Stimulated activated CD8-positive, alpha-beta memory T cell treated with anti-CD3 and anti-CD28 coated beads, Interleukin-15, amount 100 ng/mL, for 24 hours (primary cell): ENCODE measurements at places on chromosomes 2 and 18.

DNA sequence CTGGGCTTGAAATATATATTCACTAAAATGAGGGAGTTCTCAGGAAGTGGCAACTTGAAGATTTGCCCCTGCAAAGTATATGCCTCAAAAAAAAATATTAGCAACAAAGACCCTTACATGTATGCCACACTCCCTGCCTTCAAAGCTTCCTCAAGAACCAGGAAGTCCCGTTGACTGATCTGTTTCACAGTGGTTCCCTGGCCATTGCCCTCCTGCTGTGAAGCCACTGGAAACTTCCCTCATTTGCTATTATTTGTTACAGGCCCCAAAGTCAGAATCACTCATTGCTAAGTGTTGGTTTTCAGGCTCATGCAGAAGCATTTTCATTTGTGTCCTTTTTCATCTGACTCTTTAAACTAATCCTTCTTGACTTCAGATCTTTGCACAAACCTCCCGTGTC is 421.5 kb downstream of the ZNF521 start:
- no peak for DNase-seq

DNA sequence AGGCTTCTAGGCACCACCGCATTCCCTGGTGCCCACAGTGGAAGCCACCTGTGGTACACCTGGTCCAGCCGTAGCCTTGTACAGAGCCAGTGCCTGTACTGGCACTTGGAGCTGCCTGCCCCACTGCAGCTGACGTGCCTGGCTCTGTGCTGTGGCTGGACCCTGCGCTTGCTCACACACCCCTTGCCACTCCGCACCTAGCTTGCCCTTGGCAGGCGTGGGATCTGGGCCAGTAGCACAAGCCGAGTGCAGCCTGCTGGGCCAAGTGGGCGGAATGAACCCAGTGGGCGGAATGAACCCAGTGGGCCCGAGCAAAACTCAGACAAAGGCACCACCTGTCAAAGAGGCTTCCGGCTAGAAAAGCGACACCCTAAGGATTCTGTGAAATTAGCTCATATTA is 126.3 kb downstream of the ARHGAP28 start:
- DNase-seq, result no peak

GRCh38 chr2:143468341-143468888 is 339.2 kb downstream of the ARHGAP15 start:
- DNase-seq, result no peak

DNA sequence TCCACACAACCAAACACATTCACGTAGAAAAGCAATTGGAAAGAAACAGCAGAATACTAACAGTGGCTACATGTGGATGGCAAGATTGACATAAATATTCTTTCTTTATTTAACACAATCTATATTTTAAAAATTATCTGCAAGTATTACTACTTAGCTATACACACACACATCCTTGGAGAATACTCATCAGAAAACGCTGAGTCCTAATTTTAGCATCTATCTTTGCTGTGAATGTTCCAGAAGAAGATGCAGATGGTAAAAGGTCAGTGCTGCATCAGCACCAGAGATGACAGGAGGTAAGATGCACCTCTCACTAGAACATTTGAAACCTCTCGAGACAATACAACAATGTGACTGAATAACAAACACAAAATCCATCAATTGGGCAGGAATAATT is 148.5 kb downstream of the L3MBTL4 start:
- DNase-seq, result no peak

DNA sequence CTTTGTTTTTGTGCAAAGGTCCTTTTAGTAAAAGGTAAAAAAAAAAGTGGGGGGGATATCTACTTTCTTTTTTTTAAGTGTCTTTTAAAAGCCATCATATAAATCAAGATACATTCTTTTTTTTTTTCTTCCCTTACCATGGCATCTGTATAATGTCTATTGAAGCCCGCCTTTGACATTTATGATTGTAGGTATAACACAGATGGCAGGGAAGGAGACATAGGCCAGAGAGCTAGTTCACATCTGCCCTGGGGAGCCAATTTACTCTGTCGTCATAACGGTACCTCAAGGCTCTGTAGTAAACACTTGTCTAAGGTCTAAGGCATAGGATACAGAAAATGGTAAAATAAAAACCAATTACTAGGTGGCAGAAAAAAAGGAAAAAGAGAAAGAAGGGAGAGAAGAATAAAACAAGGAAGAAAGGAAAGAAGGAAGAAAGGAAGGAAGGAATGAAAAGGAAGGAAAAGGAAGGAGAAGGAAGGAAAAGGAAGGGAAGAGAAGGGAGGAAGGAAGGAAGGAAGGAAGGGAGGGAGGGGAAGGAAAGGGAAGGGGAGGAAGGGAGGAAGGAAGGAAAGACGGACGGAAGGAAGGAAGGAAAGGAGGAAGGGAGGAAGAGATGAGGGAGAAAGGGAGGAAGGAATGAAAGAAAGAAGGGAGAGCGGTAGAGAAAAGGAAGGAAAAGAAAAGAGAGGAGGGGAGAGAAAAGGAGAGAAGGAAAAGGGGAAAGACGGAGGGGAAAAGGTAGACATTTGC is 343.5 kb downstream of the RBM43 start:
- DNase-seq, result no peak

DNA sequence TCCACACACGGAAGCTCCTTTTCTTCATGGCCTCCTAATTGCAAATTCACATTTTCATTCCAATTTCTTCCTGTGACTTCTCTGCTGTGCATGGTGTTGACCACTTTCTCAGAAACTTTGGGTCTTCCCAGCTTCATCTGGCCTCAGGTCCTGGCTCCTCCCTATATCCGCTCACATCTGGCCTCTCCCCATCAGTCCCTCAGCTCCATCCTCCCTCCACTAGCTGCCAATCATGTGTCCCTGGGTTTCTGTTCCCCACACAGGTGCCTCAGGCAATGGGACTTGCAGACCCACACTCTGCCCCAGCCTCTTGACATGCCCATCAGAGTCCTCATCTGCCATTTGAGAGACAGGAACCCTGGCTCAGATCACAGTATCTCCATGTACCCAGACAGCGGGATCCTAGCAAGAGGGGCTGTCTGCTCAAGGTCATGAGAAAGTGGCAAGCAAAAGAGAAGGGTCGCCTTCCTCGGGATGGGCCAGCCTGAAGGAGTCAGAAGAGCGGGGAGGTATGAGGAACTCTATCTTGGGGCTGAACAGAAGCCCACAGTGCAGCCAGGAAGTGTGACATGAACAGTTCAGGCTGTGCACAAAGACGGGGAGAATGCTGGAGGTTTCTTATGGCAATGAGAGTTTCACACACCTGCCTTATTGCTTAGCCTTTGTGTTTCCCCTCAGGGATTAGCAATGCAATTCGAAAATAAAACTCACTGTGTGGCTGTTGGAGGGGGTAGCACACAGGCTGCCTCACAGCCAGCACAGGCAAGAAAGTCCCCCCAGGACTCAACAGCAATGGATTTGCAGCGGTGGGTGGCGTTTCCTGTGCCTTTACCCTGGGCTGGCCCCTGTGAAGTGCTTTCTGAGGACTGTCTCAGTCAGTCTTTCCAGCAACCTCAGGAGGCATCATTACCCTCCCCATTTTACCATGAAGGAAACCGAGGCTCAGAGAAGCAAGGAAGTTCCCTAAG is 69.5 kb downstream of the COPS8 start:
- no peak for DNase-seq

DNA sequence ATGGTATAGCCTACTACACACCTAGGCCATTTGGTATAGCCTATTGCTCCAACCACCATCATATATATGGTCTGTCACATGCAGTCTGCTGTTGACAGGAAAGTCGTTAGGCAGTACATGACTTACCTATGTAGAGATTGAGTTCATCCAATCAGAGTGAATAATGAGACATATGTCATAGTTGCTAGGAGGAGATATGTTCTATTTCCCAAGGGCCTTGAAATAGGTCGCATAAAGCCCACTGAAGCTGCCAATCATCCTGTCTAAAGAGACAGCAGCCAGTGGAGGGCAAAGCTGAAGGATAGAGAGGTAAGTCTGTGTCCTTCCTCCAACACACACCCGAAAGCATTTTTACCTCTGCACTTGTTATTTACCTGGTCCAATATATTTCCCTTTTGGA is 263.4 kb downstream of the PTPRM start:
- DNase-seq, result no peak

- DNase-seq, result no peak
These were observed 49.2 kb downstream of the TRPM8 start for GRCh38 chr2:233966388-233966787.

DNA sequence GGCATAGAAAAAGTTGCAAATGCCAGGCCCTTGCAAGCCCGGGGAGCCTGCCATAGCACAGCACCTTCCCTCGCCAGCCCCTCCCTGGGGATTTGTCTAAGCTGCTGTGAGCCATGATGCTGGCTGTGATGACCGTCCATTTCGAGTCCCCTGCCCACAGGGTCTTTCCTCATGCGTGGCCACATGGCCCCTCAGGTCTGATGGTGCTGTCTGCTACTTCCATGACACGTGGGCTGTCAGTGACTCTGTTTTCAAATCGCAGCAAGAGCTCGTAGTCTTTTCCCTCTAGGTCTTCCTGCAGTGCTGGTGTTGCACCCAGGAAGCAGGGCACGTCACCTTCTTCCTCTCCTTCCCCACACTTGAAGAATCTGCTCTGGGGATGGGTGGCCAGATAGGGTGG is 15.5 kb upstream of the GNAL start:
- no peak for DNase-seq

DNA sequence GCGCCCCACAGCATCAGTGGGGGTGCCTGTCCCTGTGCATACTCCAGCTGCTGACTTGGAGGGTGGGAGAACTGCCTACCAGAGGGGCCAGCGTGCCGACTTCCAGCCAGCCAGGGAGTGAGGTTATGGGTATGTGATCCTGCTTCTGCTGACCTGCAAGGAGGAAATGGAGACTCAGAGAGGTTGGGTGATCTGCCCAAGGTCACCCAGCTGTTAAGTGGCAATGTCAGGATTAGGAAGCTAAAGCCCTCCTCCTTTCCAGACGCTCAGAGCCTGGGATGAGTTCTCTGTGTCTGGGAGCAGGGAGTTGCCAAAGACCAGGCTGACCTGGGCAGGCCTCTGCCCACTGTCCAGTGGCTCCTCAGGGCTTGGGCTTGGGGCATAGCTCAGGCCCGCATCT is 169.6 kb downstream of the GLI2 start:
- DNase-seq, result no peak

GRCh38 chr2:228318218-228318617 is 136.7 kb upstream of the SPHKAP start:
- DNase-seq, result no peak

- no peak for DNase-seq
These were observed 9.5 kb upstream of the CCDC68 start for GRCh38 chr18:54968807-54969206.

DNA sequence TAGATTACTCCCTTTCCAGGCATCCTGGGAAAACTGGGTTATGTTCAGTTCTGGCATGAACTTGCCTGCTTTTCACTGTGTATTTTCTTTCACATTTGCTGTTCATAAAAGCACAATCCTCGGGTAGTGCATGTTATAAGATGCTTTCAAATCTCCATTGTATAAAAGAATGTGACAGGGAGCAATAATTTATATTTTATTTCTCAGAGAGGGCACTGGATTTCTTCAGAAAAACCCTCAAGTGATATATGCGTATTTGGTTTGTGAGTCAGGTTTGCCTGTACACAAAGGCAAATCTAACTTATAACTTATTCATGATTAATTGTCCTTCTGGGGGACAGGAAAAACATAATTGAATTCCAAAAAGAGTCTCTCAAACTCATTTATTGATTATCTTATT is 440.7 kb upstream of the MMADHC start:
- no peak for DNase-seq

GRCh38 chr2:64448041-64448426 is 5.9 kb upstream of the LGALSL start:
- DNase-seq, result no peak

DNA sequence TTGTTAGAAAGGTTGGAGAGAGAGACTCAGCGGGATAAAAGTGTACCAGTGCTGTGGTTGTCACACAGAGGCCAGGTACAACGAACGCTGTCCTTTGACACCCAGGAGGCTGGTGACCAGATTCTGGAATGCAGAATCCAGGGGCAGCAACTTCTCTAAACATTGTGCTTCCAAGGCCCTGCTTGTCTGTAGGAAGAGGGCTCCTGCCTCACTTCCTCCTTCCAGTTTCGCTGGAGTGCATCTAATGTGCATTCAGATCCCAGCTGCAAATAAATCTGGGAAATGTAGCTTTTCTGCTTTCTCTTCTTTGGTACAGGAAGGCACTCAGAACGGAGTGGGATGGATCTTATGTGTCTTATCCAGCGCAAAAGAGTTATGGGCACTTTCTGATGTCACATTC is 171.8 kb upstream of the ATP5MC3 start:
- DNase-seq, result no peak

DNA sequence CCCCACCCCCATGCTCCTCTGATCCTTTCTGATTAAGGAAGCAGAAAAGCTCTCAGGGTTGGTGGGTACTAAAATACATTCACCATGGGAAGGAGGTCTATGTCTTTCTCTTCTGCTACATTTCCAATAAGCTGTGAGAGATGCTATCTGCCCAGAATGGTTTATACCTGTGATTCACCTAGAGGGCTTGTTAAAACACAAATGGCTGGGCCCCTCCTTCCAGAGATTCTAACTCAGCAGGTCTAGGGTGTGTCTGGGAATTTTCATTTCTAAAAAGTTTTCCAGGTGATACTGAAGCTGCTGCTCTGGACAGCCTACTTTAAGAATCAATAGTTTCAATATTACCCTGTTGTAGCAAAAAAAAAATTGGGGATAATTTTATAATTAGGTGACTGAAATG is 772.2 kb upstream of the ZEB2 start:
- DNase-seq, result no peak

GRCh38 chr2:17857021-17857420 is 21.4 kb upstream of the KCNS3 start:
- DNase-seq, result no peak

DNA sequence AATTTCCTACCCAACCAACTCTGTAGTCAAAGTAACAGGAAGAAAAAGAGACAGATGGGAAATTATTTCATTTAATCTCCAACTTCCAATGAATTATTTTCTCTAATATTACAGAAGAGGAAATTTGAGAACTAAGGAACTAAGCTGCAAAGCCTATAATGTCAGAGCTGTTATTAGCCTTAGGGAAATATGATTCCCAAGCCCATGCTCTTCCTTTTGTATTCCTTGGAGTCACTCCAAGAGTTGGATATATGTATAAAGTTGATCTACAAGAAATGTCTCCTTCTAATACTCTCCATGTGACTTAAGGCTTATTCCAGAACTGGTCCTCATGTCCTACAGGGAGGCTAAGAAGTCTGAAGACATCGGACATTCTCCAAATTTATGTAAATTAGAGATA is 31.6 kb upstream of the VWC2L start:
- no peak for DNase-seq

DNA sequence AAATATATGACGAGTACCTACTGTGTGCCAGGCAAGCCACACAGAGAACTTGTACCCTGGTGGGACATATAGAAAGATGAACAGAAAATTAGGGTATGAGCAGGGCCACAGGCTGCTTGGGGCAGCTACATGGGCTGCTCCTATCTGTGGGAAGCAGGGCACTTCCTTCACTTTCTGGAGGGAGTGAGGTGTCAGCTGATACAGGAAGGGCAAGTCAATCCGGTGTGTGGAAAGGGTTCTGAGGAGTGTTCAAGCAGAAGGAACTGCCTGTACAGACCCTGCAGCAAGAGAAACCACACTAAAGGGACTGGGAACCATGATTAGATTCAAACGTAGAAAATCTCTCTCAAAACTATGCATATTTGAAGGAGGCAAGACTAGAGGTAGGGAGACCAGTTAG is 58.6 kb upstream of the BCL11A start:
- no peak for DNase-seq

GRCh38 chr2:26246818-26247217 is 2.1 kb downstream of the HADHB start:
- DNase-seq, result no peak
